HCEC 1CT (cell line): ENCODE measurements at places on chromosomes 7 and 10.

GRCh38 chr10:77799352-77799751 is 127.2 kb downstream of the DLG5 start:
- DNase-seq: no peak

DNA sequence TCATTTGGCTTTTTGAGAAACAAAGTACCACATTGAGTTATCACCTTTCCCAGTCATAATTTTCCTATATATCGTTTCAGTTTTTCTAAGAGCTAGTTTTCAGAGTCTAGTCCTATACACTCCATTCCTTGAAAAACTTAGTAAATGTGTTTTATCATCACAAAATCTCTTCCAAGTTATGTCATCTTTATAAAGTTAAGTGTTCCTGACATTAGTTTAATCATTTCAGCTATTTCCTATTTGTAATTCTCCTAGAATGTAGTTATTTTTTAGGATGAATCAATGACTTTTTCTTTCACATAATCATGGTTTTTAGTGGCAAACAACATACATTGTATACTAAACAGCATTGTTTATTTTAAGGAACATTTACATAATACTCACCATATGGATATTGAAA is 191.7 kb upstream of the BET1 start:
- peak; percentile 36 for DNase-seq

DNA sequence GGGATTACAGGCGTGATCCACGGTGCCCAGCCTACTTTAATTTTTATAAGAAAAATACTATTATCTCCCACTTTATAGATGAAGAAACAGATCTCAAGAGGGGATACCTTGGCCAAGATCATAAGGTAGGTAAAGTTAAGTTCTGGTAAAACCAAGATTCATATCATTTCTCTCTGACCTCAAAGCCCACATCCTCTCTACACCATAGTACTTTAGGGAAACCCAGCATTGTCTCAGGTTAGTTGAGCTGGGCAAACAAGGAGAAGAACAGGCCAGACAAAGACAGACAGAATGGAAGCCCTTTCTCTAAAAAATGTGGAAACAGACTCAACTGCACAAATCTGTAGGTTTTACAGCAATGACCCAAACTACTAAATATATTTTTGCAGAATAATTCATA is 197.7 kb upstream of the FRMD4A start:
- no peak for DNase-seq

DNA sequence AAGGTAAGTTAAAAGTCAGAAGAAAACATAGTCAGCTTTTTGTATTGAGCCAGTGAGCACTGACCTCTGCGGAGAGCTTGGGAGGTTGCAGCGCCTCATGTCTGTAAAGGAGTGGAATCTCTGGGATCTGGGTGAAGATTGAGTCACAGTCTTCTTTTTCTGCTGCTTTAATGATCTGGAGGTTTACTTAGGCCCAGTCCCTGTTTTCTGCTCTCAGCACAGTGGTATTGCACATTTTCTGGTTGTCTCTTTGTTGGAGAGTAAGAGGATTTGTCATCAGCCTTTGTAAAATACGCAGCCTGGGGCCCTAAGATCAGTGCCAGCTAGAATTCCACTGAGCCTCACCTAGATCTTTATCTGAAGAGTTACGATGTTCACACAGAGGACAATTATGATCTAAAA is 58.3 kb upstream of the GJD4 start:
- DNase-seq: peak; percentile 7

- no peak for DNase-seq
Observed at GRCh38 chr7:135313971-135314370, 80.3 kb downstream of the STRA8 start.

DNA sequence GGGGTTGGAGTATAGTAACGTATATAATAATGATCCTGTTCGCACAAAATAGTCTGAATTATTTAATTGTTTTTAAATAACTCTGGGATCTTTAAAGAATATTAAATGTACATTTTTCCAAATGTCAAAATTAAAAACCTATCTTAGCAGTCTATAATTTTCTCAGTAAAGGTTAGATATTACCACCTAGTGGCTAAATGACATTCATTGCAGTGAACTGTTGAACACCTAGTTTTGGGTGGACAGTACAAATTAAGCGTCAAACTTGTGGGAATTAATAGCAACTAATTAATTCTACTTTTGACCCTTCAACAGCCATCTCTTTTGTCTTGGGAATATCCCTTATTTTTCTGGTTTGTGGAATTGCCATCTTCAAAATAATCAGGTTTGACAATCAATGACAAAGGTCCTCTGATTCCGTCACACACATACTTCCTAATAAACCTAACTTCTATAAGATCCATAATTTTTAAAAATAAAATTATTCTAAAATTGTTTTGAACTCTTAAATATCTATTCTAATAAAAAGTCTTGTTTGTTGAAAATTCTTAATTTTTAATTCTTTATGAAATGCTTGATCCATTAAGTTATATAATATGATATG is 165.7 kb downstream of the SEMA3D start:
- DNase-seq: peak; percentile 37
